ENCODE measurements at places on chromosomes 11 and 22.
A peak's percentile ranks its signal among the peaks of the same experiment; 100 is the strongest.

- DNase-seq = no peak
Measured at GRCh38 chr22:32106930-32107329, 52.2 kb downstream of the C22orf42 start.

DNA sequence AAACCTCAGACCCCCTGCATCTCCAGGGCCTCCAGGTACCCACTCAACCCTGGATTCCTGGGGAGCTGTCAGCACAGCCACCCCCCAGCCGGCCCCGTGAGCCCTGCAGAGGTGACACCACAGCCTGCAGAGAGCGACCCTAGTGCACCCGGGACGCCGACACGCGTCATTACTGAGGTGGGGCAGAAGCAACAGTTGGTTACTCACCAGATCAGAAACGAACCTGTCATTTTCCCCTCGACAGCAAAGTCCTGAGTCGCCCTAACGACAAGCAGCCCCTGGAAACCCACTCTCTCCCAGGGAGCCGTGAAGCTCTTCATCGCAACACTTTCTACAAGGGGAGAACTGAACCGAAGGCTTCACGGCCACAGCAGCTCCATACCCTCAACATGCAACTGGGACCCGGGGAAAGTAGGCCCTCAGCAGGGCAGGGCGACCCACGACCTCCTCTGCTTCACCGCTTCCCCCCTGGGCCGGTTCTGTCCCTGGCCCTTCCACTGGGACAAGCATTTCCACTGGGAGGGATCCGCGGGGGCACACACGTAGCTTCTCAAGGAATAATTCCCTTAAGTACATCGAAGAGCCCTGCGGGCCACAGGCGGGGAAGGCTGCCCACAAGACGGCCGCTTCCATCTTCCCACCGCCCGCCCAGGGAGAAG lies 1.6 kb downstream of the BRD1 start:
- DNase-seq = no peak

- no peak for DNase-seq
Measured at GRCh38 chr11:90330632-90331031, 107.8 kb upstream of the CHORDC1 start.

GRCh38 chr11:63548178-63548577 lies 11.6 kb downstream of the PLAAT4 start:
- DNase-seq = no peak

DNA sequence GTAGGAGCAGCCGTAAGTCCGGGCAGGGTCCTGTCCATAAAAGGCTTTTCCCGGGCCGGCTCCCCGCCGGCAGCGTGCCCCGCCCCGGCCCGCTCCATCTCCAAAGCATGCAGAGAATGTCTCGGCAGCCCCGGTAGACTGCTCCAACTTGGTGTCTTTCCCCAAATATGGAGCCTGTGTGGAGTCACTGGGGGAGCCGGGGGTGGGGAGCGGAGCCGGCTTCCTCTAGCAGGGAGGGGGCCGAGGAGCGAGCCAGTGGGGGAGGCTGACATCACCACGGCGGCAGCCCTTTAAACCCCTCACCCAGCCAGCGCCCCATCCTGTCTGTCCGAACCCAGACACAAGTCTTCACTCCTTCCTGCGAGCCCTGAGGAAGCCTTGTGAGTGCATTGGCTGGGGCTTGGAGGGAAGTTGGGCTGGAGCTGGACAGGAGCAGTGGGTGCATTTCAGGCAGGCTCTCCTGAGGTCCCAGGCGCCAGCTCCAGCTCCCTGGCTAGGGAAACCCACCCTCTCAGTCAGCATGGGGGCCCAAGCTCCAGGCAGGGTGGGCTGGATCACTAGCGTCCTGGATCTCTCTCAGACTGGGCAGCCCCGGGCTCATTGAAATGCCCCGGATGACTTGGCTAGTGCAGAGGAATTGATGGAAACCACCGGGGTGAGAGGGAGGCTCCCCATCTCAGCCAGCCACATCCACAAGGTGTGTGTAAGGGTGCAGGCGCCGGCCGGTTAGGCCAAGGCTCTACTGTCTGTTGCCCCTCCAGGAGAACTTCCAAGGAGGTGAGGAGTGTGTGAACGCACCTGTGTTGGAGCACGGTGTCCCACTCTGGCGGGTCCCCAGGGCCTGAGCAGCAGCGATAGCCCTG lies at the start of gene TAGLN:
TAGLN (plus strand) TSS at position 318 of the 863 bp plus-strand sequence. CDS start 3,644 bp downstream, outside the sequence.
- DNase-seq = no peak

DNA sequence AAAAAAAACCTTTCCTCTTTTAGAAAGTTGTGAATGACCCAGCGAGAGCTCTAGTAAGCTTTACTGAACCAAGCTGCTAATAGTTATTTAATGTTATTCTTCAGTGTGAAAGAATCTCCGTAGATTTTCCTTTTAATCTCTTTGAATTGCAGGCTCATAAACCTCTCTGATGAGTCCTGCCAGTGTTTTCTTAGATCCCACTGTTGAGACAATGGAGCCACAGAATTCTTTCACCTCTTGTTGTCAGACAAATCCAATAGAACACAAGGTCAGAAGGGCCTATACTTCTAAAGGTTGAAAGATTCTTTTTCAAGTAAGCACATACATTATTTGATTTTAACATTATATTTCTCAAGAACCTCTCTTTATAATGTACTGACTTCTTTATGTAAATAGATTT lies 52.2 kb downstream of the DNAJC24 start:
- DNase-seq = no peak

DNA sequence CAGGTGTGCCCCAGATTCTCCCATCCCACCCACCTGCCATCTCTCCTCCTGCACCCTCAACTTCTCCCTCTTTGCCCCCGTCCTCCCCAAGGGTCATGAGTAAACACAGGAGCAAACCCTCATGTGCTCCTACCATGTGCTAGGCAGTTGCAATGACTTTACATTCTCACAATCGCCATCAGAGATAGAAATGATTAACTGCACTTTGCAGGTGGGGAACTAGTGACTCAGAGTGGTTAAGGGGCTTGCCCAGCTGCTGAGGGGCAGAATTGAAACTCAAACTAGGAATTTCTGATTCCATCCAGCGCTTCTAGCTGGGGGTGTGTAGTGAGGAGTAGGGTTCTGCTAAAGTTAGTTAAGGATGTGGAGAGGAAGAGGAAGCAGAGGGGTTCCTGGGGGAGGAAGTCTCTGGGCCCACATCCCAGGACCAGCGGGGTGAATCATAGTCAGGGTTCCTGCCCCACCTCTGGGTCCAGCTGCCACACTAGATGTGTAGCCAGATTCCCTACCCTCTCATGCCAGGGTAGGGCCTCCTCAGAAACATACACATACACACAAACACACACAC lies 16.0 kb upstream of the PRG2 start:
- DNase-seq = no peak

GRCh38 chr11:98772893-98773292 lies 247.9 kb upstream of the CNTN5 start:
- DNase-seq = no peak

- DNase-seq = no peak
Measured at GRCh38 chr22:20654343-20655208, 119.3 kb upstream of the SERPIND1 start.

DNA sequence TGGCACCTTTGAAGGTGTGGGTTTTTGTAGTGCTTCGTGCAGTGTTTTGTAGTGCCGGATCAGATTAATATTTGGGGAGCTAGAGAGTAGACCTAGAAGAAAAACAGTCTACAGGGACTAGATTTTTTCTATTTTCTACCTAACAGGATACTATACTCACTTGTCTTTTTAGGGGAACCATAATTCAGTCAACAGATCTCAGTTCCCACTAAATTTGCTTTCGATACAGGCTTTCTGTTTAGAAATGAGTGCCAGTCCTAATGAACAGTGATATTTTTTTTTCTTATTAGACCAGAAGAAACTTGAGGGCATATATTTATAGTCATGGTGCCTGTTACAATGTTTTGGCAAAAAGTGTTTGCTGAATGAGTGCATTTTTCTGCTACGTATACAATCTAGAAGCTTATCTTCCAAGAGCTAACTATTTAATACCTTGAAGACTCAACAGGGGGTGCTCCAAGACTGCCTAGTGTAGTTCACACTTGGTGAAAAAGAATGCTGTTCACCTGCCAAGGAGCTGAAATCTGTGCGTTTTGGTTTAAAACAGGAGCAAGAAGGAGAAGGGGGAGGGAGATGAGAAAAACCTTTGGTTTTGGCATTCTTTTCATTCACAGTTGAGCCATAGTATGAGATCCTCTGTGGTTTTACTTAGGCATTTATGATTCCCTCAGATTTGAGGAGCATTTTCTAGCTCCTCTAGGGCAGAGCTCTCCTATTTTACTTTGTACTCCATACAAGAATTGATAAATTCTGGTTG lies 44.9 kb upstream of the VSTM5 start:
- peak; percentile 24 for DNase-seq

DNA sequence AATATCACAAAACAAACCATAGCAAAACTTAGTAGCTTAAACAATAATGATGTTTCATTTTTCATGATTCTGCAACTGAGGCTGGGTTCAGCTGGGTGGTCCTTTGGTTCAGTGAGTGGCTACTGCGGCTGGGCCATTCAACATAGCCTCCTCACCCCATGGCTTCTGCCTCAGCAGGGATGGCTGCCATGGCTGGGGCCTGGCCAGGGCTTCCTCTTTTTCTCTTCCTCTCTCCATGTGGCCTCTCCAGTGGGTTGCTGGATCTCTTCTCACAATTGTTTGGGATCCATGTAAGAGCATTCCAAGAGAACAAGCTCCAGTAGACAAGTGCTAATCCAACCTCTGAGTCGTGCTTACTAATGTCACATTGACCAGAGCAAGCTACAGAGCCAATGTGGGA lies 248.6 kb upstream of the PLET1 start:
- DNase-seq = no peak

GRCh38 chr11:111911563-111912401 lies at the start of gene CRYAB:
CRYAB (minus strand) TSS chr11:111911770; CDS start chr11:111911724, 46 bp downstream.
- peak; percentile 80 for DNase-seq

DNA sequence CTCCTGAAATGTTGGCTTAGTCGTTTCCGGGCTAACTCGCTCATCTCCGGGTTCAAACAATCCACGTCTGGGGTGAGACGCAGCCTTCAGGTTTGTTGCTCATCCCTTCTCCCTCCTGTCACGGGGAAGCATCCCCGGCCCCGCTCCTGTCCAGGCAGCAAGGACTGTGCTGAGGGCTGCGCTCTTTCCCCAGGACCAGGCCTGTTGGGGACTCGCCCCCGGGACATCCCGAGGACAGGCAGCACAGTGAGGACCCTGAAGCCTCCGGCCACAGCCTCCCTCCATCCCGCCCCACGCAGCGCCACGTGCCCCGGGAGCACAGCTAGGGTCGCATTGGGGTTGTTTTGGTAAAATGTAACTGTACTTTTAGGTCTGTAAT lies 252.0 kb downstream of the BRD1 start:
- DNase-seq = no peak

DNA sequence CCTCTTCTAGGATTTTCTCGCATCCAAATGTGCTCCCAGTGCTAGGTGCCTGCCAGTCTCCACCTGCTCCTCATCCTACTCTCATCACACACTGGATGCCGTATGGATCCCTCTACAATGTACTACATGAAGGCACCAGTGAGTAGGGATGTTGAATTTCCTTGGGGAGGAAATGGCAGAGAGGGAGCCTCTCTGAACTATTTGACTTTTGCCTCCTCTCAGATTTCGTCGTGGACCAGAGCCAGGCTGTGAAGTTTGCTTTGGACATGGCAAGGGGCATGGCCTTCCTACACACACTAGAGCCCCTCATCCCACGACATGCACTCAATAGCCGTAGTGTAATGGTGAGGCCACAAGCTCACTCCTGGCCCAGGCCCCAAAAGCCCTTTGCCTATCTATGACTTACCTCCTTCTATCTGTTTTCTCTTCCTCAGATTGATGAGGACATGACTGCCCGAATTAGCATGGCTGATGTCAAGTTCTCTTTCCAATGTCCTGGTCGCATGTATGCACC lies 2.5 kb downstream of the TAF10 start:
- no peak for DNase-seq

GRCh38 chr11:122422682-122423081 lies 232.8 kb upstream of the UBASH3B start:
- DNase-seq = no peak

GRCh38 chr11:45007011-45007410 lies 56.3 kb upstream of the TP53I11 start:
- no peak for DNase-seq

- no peak for DNase-seq
Measured at GRCh38 chr11:120182790-120183491, 27.9 kb upstream of the OAF start.

GRCh38 chr11:134270250-134270714 lies 5.9 kb upstream of the GLB1L3 start:
- no peak for DNase-seq

GRCh38 chr22:44535362-44536095 lies 37.5 kb upstream of the RTL6 start:
- DNase-seq = no peak

DNA sequence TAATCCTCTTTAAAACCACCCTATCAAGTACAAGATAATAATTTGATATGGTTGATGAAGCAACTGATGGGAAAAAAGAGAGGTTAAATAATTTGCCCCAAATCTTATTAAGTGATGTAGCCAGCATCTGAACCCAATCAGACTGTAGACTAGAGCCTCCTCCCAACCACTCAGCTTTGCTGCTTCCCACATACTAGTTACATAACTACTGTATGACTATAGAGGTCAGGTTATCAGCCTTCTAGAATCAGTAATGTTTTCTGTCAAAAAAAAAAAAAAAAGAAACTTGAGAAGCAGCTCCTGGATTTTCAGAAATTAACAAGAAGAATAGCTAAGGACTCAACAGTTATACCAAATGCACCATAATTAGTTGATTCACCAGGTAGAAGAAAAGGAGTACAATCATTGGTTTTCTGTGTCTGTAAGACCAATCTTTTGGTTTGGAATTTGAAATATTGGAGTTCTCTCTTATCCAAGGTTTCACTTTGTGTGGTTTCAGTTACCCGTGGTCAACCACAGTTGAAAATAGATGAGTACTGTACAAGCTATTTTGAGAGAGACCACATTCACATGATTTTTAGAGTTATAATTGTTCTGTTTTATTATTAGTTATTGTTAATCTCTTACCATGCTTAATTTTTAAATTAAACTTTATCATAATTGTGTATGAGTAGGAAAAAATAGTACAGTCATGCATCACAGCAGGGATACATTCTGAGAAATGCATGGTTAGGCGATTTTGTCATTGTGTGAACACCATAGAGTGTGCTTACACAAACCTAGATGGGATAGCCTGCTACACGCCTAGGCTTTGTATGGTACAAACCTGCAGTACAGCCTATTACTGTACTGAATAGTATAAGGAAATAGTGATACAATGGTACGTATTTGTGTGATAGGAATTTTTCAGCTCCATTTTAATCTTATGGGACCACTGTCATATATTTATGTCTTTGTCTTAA lies 72.2 kb downstream of the PDHX start:
- DNase-seq = peak; percentile 40

DNA sequence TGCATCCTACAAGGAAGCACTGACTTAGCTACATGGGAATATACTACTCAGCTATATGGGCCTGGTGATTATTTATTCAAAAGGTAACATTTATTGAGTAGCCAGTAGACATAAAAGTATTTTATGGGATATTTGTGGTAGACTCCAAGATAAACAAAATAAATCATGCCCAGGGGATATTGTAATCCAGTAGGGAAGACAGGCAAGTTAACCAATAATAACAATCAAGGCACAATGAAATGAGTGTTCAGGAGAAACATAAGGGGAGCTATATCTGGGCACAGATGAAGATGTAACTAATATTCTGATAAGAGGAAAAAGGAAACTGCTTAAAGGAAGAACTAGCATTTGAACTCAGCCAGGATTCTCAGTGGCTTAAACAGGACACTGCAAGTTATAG lies 161.4 kb upstream of the MTNR1B start:
- no peak for DNase-seq

Data from foreskin melanocyte (primary cell).